Right atrium auricular region (tissue), 2 donors: ENCODE measurements at places on chromosomes 1 and 21. TPM values are rescaled to one million over a fixed set of nuclear protein-coding genes. Genes with fewer than 3 reads are reported as not detected.

Gene FBXO42
- 11.9 TPM for total RNA-seq

Gene RPS6KC1
- total RNA-seq, result 10.1 TPM

Gene SYCP1
- total RNA-seq, result not detected

Gene ADAMTS5
- total RNA-seq, result 6.1 TPM

Gene WLS
- 51.0 TPM for total RNA-seq

Gene CSMD2
- 0.39 TPM for total RNA-seq

Gene FMO5
- total RNA-seq, result 1.1 TPM

Gene CNTN2
- 0.41 TPM for total RNA-seq
